Thoracic aorta endothelial cell (primary cell): ENCODE measurements at places on chromosomes 12 and 14. TPM values are rescaled to one million over a fixed set of nuclear protein-coding genes. Genes with fewer than 3 reads are reported as not detected.

SCFD1 gene
- total RNA-seq = 107 and 115 TPM in 2 replicates

SLC41A2 gene
- 16.0 and 26.8 TPM in 2 replicates for total RNA-seq

DNM1L gene
- 130 and 143 TPM in 2 replicates for total RNA-seq

OR6C65 gene
- total RNA-seq = not detected in 2 replicates

RAPGEF3 gene
- total RNA-seq = 24.3 and 43.9 TPM in 2 replicates
